ENCODE measurements at places on chromosomes 16 and 17. TPM values are rescaled to one million over a fixed set of nuclear protein-coding genes. Genes with fewer than 3 reads are reported as not detected.
A peak's percentile ranks its signal among the peaks of the same experiment; 100 is the strongest.

Gene VMO1
- 0.17 TPM for total RNA-seq

Gene UNC45B
- total RNA-seq = not detected

Gene P2RX5
- 21.5 TPM for total RNA-seq

Gene NGFR
- total RNA-seq = 40.2 TPM

Gene TBC1D3H
- total RNA-seq = not detected

DNA sequence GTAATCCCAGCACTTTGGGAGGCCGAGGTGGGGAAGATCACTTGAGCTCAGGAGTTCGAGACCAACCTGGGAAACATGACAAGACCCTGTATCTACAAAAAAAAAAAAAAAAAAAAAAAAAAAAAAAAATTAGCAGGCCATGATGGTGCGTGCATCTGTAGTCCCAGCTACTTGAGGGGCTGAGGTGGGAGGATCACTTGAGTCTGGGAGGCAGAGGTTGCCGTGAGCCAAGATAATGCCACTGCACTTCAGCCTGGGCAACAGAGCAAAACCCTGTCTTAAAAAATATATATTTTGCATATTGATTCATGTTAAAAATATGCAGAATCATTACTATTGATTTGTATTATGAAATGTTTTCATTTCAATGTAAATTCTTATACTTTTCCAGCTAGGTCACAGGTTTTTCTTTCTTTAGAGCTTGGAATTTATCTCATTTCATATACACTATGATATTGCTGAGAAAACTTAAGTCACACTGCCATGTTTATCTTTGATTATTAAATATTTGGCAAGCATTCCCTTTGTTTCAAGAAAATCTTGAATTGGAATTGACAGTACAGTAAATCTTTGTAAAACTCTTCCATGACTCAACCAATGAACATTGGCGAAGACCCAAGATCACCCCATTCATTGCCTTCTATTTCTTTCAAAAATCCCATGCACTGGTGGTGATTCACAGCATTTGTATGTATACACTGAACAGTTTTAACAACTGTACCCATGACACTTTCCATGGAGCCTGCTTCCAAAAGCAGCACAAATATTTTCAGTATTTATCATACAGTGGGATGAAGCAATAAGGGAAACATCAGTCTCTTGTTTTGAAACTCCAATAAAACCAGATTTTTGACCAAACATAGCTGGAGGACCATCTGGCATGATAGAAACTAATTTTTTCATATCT, 83.5 kb upstream of the TNRC6A start:
- peak; percentile 100 for DNase-seq

- DNase-seq = no peak
Measured at GRCh38 chr17:82050761-82051641, 610 bp downstream of the RFNG start.

GRCh38 chr16:67425580-67425979, 5.3 kb upstream of the HSD11B2 start:
- DNase-seq = no peak

DNA sequence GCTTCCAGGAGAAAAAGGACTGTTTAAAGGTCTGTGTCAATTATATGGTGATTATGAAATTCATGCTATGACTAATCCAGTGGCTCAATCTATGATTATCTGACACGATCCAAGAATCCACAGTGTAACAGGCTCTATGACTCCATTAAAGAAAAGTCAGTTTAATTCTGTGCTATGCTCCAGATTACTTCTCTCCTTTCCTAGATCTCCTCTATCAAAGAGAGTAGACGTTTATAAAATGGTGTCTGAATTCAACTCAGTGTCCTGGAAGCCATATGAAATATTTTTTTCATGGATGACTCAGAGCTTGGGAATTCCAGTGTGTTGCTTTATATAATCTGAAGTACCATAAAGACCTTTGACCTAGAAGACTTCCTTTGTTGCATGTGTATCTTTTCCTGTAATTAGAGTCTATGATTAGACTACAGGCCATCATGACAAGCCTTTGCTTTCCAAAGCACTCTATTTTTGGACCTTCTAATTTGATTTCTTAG, 27.0 kb upstream of the NF1 start:
- peak; percentile 90 for DNase-seq

DNA sequence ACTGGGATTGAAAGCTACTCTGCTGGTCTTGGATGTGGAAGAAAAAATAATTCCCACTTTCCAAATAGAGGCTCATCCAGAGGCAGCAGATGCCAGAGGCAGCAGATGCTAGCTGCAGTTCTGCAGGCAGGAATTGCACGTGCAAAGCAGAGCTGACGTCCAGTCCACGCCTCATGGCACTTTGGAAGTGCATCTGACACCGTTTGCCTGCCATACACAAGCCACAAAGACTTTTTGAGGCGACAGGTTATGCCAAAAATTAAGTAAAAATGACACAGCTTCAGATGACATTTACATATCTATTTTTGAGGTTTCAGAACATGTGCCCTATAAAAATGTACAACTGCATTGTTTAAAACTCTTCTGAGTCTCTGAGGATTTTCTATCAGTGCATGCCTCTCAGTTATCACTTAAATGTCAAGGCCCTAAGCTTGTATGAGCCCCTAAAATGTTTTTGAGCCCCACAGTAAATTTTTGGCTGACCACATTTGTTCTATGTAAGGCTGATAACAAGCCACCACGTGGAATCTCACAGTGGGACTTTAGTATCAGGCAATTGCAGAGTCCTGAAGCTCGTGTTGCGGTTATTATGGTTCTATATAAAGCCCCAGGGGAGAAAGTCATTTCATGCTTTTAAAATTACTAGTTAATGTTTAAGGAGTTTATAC, 239.2 kb downstream of the PRKCA start:
- peak; percentile 40 for DNase-seq

DNA sequence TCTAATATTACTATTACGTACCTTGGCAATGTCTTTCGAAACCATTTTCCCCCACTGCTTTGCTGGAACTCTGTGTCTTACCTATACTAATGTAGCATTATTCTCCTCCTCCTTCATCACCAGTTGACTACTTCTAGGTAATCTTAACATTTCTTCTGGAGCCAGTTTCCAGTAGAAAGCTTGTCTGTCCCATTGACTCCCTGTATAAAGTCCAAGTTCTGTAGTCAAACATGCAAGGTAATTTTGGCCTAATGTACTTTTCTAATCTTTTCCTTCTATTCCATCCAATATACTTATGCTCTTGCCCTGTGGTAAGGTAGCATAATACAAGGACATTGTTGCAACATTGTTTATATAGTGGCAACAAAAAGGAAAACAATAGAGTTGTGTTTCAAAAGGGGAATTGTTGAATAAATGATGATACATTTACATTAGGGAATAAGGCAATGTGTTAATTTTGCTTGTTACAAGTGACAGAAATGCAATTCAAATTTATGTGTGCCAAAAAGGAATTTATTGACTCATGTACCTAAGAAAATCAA, 27.9 kb downstream of the OMG start:
- no peak for DNase-seq

DNA sequence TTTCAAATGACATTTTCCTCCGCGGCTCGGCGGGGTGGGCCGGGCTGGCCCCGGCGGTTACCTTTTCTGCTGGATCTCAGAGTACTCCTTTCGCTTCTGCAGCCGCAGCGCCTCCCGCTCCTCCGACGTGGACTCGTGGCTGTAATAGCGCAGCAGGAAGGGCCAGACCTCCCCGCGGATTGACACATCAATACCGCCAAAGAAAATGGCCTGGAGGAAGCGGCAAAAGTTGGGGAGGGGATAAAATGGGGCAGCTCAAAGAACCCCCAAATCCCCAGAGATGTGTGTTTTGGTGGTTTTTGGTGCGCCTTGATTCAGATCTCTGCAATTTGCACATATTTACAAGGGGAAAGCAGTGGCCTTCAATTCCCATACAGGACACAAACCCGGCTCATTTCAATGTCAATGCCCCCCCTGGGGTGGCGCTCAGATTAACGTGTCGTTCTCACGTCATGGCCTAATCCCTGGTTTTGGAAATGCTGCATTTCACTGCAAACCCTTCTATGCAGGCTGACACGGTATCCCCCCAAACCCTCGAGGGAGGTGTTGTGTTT, 85.9 kb downstream of the TBC1D16 start:
- no peak for DNase-seq

DNA sequence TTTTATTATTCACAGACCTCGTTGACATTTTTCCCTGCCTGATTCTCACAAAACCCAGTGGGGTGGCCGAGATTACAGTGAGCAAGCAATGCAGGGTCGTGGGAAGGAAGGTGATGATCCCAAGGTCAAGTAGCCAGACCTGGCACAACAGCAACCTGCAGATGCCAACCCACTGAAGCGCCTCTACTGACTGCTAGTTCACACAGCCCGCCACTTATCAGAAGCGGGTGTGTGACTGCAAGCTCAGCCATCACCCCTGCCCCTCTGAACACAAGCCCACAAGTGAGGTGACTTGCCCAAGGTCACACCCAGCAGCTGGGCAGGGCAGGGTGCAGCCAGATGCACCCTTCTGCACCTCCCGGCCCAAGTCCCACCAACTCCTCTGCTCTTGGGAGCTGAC, 7.1 kb downstream of the TFAP4 start:
- no peak for DNase-seq

DNA sequence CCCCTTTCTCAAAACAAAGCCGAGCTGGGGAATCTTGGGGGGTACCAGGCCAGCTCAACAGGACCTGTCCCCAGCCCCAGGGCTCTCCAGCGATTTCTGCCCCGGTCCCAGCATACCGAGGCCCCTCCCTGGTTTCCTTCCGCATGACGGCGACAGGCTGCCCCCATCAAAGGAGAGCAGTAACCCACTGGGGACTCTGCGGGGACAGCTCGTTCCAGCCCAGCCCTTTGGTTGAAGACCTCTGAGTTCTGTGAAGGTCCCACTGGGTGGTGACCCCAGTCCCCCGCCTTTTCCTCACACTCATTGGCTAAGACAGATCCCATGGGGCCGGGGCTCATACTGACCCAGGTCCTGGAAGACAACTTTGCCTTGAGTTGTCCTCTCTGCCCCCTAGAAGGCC, 4.1 kb downstream of the SMTNL2 start:
- DNase-seq = no peak

DNA sequence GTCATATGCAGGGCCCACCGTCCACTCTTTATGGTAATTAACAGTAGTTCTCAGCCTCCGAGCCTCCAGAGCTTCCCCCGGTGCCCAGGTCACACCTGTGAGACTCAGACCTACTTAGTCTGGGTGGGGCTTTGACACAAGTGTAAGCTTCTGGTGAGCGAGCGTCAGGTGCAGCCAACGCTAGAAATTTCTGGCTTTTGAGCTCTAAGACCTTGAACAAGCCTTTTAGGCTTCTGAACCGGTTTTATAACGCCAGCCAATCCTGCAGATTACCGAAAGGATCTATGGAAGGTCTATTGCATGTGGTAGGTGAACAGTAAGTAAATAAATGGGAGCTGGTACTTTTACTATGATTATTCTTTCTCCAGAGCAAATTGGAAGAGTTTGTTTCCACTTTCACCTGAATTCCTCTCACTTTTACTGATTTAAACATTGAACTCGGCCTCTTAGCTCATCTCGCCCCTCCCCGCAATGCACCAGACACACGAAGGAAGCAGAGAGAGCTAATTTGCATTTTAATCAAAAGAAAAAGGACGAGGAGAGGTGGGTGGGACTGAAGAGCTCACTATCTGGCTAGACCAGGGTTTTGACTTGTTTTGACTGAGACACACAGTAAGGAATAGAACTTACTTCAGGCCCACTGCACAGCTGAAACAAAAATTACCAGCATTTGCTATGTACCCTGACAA, 47.1 kb downstream of the ABAT start:
- no peak for DNase-seq

DNA sequence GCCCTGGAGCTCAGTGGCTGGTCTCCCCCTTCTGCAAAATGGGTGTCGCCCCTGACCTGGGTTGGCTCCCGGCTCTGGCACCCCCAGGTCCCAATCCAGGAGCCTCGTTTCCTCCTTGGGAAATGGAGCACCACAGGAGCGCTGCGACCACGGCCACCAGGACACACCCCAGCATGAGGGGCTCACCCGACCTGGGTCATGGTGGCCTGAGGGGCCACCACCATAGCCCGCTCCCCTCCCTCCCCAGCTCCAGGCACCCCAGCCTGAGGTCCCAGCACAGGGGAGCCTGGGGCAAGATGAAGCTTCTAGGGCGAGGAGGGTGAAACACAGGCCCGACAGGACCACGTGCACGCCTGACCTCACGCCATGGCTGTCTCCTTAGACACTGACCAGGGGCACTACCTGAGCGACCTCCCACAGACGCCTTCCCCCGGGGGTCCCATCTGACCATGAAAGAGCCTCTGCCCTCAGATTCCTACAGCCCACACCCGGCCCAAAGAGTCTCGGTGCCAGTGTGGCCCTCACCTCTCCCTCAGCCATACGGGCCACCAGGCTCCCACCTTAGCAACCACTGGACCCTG, 11.8 kb downstream of the BCAR1 start:
- no peak for DNase-seq

- peak; percentile 69 for DNase-seq
Measured at GRCh38 chr17:1573932-1574696, 11.5 kb upstream of the PITPNA start.

- DNase-seq = no peak
Measured at GRCh38 chr16:54180421-54181359, 105.9 kb downstream of the IRX3 start.

DNA sequence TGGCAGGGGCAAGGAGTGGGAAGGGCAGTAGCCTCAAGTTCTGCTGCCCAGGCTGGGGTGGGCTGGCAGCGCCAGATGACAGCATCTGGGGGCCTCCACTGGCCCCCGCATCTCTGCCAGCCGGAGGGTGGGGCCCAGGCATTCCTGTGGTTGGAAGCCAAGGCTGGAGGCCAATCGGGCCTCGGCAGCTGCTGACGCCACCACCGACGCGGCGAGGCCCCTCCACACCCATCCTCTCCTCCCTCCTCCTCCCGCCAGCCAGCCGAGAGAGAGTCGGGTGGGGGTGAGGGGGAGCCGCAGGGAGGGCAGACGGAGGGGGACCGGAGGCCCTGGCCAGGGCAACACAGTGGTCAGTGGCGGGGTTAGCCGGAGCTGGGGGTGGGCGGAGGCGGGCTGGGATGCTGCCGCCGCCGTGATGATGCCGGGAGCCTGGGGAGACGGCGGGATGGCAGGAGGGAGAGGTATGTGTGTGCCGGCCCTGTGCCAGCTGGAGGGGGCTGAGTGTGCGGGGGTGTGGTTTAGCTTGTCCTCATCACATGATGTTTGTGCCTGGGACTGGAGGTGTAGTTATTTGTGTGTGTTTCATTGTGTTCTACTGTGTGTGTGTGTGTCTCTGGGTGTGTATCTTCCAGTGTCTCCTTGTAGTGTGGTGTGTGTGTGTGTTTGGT, 36.6 kb downstream of the ARHGAP23 start:
- peak; percentile 88 for DNase-seq

GRCh38 chr16:55513616-55514015, 4.7 kb downstream of the LPCAT2 start:
- no peak for DNase-seq
